ENCODE measurements at places on chromosomes 5 and 9. TPM values are rescaled to one million over a fixed set of nuclear protein-coding genes. Genes with fewer than 3 reads are reported as not detected.
A peak's percentile ranks its signal among the peaks of the same experiment; 100 is the strongest.

DNA sequence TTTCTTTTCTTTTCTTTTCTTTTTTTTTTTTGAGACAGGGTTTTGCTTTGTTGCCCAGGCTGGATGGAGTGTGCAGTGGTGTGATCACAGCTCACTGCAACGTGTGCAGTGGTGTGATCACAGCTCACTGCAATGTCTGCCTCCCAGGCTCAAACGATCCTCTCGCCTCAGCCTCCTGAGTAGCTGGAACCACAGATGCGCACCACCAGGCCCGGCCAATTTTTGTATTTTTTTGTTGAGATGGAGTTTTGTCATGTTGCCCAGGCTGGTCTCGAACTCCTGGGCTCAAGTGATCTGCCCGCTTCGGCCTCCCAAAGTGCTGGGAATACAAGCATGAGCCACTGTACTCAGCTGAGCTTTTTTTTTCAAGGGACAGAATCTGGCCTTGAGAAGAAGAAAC, 36.8 kb upstream of the TJP2 start:
- DNase-seq: no peak

DNA sequence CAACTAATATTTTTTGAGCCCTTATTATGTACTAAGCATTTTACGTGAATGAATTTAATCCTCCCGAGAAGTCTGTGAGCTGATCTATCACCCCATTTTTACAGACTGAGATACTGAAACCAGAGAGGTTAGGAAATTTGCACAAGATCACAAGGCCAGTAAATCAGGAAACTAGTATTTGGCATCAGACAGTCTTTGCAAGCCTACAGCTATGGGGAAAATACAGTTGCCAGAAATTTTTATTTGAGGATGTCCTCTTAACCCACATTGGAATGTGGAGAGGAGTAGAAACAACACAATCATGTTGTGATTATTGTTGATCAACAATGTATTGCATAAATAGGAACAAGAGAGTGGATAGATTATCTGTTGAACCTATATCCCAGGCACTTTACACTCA, 2.3 kb upstream of the SLC46A2 start:
- DNase-seq: no peak

DNA sequence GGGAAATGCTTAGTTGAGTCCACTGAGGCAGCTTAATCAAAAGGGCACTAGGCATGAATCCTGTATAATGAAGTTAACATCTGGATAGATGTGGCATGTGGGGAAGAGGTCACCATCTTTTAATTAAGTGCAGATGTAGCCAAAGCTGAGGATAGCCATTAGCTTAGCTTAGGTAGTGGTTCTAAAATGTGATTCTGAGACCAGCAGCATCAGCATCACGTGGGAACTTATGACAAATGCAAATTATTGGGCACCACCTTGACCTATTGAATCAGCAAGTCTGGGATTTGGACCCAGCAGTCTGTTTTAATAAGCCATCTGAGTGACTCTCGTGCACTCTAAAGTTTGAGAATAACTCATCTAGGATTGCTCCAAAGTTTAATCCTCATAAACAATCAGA, 63.8 kb downstream of the SNCAIP start:
- no peak for DNase-seq

DNA sequence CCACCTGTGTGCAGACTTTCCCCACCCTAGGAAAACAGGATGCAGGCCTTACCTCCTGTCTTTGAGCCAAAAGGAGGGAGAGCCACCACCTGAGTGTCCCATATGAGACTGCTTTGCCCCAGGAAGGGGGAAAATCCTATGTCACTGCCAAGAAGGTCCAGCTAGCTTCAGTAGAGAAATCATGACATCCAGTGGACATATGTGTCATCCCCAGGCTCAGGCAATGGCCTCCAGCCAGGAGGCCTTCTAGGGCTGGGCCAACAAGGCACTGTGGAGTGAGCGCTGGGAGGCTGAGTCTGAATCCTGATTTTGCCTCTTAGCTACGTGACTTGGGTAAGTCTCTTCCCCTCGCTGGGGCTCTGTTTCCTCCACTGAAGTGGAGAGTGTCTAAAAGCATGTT, 60.2 kb downstream of the SMIM23 start:
- peak; percentile 55 for DNase-seq

DNA sequence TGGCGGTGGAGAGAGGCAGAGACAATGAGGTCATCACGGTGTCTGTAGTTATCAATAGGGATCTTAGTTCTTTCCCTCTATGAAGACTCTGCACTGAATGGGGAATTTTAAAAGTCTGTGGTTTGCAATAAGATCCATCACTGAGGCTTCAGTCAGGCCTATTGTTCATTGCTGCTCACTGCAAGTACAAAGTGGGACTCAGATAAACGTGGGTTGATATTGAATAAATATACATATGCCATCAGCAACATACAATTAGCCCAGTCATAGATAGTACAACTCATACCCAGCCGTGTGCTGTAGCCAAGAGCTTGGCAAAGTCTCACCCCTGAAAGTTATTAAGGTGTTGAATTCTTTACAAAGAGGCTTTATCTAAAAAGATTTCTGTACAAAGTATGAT, 88.4 kb downstream of the ENC1 start:
- DNase-seq: no peak

DNA sequence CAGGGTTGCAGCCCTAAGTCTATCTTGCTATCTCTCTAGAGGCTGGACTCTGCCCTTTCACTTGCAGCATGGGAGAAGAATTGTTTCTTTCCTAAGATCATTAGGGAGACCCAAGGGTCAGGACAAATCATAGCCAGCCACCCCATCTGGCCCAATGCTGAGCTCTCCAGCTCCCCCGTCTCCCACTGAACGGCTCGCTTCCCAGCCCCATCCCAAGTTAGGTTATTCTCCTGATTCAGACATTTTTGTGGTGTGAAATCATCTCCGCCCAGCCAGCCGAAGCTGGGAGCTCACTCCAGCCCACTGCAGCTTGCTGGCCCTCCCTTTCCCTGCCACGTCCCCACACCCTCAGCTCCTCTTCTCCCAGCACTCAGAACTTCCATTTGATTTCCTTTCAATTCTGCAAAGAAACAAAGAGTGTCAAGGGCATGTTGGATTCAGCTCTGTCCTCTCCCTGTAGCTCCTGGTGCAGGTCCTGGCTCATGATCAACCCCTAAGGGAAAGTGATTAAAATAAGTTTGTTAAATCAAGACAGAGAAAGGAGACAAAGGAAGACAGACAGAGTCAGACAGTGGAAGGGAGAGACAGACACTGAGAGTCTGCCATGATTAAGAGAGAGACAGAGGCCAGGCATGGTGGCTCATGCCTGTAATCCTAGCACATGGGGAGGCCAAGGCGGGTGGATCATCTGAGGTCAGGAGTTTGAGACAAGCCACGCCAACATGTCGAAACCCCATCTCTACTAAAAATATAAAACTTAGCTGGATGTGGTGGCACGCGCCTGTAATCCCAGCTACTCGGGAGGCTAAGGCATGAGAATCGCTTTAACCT, 12.6 kb upstream of the SPARC start:
- peak; percentile 85 for DNase-seq

DNA sequence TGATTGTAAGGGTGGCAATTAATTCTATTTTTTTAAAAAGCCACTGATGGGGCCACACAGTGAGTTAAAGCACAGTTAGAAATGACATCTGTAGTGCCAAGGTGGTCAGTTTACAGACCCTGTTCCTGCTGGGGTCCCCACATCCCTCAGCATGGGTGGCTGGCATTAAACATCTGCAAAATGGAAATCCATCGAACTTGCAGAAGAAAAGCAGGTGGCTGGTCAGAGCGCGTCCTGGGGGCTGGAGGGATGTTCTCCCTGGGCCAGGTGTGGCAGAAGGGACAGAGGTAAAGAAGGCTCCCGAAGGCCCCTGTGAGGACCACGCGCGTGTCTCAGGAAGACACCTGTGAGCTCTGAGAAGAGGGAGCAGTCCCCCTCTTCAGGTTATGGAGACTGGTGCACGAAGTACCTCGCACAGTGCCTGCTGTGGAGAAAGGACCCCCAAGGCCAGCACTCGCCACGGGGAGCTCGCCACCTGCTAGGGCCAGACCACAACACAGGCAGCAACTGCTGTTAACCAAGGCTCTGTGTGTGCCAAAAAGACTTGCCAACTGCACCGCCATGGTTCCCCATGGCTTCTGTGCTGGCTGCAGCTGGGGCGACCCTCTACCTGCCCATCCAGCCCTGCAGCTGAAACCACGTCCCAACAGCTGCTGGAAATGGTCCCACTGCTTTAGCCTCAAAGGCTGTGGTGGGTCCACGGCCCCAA, 65.2 kb downstream of the RASGEF1C start:
- no peak for DNase-seq

DNA sequence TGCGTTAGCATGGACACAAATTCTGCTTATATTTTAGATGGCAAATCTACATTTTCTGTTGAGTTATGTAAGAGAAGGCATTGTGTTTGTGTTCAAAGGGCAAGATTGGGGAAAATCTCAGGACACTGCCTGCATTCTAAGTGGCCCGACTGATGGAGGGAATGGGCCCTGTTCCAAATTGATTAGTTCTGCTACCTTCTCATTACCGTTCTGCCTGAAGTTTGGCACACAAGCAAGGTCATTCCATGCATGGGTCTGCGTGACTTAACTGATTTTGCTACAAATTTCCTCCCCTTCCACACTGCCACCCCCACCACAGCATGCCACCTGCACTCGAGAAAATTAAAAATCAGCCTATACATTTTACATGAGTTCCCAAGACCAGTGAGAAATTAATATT, 409.9 kb downstream of the BRINP1 start:
- no peak for DNase-seq

GRCh38 chr5:125463466-125464092, 717.1 kb upstream of the ZNF608 start:
- no peak for DNase-seq

DNA sequence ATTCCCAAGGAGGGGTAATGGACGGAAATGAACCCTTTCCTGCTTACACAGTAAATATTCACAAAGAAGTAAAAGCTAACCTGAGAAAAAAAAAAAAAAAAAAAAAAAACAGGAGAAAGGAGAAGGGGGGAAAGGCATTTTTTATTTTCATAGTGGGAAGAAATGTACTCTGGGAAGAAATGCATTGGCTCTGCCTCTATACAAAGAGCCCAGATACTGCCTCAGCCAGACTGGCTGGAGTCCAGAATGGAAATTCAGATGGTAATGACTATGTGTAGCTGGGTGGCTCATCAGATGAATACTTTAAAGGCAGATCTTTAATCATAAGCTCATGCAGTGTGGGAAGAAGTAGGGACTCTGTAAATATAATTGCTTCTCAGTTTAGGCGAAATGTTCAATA, 124.9 kb upstream of the ZNF608 start:
- DNase-seq: peak; percentile 10

GRCh38 chr9:128702949-128703615, 779 bp downstream of the PKN3 start:
- DNase-seq: no peak

GRCh38 chr5:173018358-173018757, 34.8 kb downstream of the ATP6V0E1 start:
- no peak for DNase-seq

DNA sequence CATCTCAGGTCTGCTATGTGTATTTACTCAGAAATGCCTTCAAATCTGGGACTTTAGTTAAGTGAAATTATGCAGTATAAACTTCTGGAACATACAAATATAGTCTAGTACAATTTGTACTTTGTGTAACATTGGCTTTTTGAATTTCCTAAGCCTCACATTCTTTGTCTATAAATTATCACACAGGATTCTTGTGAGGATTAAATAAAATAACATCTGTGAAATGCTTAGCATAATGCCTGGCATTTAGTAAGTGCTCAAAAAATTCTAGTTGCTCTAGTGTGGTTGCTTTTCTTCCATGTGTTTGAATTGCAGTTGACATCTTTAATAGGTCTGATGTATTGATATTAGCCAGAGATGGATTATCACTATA, 2.6 kb downstream of the HMMR start:
- DNase-seq: no peak

- peak; percentile 100 for DNase-seq
These were observed 6.3 kb upstream of the IRX2 start for GRCh38 chr5:2757563-2758351.

DNA sequence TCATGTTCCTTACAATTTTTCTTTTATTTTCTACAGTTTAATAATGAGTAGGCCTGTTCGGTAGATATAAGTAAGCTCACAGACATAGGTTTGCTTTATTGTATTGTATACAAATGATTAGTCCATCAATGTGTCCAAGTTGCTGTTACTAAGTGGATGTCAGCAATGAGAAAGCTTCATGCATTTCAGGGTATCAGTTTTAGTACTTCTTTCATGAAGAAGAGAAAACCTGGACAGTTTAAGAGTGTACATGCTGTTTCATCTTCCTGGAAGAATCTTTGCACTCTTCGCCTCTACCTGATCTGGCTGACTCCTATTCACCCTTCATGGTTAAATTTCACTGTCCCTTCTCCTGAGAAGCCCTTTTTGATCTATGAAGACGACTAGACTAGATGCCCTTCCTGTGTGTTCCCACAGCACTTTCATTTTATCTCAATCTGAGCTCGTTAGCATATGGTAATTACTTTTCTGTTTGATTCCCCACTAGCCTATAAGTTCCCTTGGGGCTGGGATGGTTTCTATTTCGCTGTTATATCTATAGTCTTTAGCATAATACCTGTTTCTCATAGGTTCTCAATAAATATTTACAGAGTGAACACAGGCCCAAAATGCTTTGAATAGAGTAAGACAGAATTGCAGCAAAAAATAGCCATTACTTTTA, 70.7 kb downstream of the CETN3 start:
- DNase-seq: no peak

DNA sequence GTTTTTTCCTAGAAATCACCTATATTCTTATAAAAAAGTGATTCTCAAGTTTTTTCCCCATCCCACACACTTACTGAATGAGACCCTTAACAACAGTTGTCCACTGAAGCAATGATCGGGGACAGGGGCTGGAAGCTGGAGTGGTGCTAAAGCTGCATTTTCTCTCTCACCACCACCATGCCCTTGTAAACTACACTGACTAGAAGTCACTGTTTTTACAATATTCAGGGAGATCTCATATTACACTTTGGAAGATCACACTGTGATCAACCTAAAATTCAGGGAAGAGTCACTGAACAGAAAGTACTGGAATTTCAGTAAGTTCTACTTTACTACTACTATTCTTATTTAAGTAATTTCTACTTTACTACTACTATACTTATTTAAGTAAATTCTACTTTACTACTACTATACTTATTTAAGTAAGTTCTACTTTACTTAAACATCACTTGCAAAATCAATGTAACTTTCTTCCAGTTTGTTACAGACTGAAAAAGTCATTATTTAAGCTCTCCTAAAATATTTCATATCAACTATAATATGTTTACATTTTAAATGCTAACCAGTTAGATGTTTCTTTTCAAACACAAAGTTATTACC, 164.3 kb downstream of the AGTPBP1 start:
- no peak for DNase-seq

Gene PAPPA
- 7.0 TPM for total RNA-seq

Gene PGM5
- total RNA-seq: not detected

Gene JAKMIP2
- total RNA-seq: not detected

Gene TMC1
- total RNA-seq: not detected

Gene MARCOL
- total RNA-seq: not detected

Gene SLC25A2
- 0.79 TPM for total RNA-seq

Gene GLE1
- total RNA-seq: 34.1 TPM

Gene IL3
- not detected for total RNA-seq

Gene PCDHB2
- 2.4 TPM for total RNA-seq

Data from MCF 10A (cell line).